Vagina (tissue), 2 donors: ENCODE measurements at places on chromosomes 12 and 14. TPM values are rescaled to one million over a fixed set of nuclear protein-coding genes. Genes with fewer than 3 reads are reported as not detected.

The EIF2S3B gene
- total RNA-seq: 1.2 TPM

The GLS2 gene
- total RNA-seq: 5.2 TPM

The CBLN3 gene
- 1.7 TPM for total RNA-seq

The CLEC6A gene
- total RNA-seq: not detected

The PA2G4 gene
- 116 TPM for total RNA-seq

The ACIN1 gene
- 121 TPM for total RNA-seq

The DERA gene
- total RNA-seq: 21.4 TPM

The CCDC177 gene
- total RNA-seq: not detected

The NTF3 gene
- 1.7 TPM for total RNA-seq

The NPFF gene
- not detected for total RNA-seq

The CLEC1B gene
- not detected for total RNA-seq

The WNT5B gene
- total RNA-seq: 7.6 TPM

The BAZ1A gene
- 38.5 TPM for total RNA-seq

The ANKS1B gene
- total RNA-seq: 11.5 TPM

The SLC15A4 gene
- total RNA-seq: 36.1 TPM

The RGS6 gene
- total RNA-seq: 2.0 TPM

The B4GALNT1 gene
- total RNA-seq: 7.6 TPM

The NUAK1 gene
- total RNA-seq: 22.8 TPM

The KRT6C gene
- 257 TPM for total RNA-seq

The TAC3 gene
- not detected for total RNA-seq

The TEX22 gene
- total RNA-seq: not detected

The BRI3BP gene
- total RNA-seq: 4.4 TPM

The CMKLR1 gene
- 10.1 TPM for total RNA-seq

The DNAJC22 gene
- total RNA-seq: 3.7 TPM

The PYM1 gene
- total RNA-seq: 25.8 TPM

The ZNF891 gene
- 3.4 TPM for total RNA-seq

The KLRK1 gene
- total RNA-seq: 12.8 TPM

The PRH2 gene
- not detected for total RNA-seq

The SERPINA10 gene
- total RNA-seq: not detected

The LIMA1 gene
- total RNA-seq: 99.2 TPM

The KRT78 gene
- total RNA-seq: 89.1 TPM

The FAM186B gene
- total RNA-seq: not detected
